ENCODE measurements at places on chromosomes 5 and 9.
A peak's percentile ranks its signal among the peaks of the same experiment; 100 is the strongest.

- DNase-seq, result no peak
Measured at GRCh38 chr5:172786736-172787462, 15.9 kb upstream of the DUSP1 start.

DNA sequence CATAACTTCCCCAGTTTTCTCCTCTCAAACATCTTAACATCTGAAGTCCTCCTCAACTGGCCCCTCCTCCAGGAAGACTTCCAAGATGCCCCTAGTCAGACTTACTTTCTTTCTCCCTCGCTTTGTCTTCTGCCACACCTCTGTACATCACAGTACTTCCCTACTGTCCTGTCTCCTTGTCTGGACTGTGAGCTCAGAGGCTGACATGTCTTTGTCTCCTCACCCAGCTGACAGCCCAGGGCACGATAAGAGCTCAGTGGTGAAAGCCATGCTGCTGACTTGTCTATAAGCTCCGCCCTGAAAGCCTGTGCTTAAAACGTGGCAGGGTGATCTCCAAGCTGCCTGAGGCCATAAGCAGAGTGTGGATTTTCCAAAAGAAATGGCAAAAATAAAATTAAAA is 33.0 kb upstream of the SLC25A51 start:
- DNase-seq, result no peak

GRCh38 chr5:88116396-88116795 is 152.2 kb downstream of the TMEM161B start:
- no peak for DNase-seq

DNA sequence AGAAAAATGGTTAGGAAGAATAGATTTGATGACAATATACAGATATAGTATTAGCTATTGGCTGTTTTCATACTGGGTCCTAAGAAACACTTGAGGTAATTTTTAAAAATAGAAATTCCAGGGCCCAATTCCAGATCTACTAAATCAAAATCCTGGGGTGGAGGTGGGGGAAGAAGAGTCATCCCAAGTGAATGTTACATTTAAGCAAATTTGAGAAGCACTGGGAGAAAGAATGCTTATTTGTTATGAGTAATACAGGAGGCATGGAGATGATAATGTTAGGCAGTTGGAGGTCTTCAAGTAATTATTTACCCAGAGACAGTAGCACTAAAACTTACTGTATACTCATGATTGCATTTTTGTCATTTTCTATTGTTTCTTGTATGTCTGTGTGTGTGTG is 93.0 kb upstream of the DAB2 start:
- peak; percentile 28 for DNase-seq
